Tibial nerve (tissue), 4 donors: ENCODE measurements at places on chromosomes 6 and 20.

DNA sequence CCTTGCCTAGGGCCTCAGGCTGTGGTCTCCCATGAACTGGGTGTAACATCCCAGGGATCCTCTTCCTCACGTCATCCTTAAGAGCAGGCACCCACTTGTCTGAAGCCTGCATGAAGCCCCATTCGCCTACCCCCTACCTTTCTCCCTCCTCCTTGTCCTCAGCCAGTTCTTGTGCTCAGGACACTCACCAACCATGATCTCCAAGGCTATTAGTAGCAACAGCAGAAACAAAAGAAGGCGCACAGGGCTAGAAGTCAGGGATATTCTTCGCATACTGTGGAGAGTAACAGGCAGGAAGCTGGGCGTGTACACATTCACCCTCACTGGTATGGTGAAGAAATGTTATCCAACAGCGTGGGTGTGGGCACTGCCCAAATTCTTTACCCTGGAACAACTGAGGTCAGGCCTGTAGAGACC, 7.3 kb downstream of the RAET1E start:
- DNase-seq: no peak

DNA sequence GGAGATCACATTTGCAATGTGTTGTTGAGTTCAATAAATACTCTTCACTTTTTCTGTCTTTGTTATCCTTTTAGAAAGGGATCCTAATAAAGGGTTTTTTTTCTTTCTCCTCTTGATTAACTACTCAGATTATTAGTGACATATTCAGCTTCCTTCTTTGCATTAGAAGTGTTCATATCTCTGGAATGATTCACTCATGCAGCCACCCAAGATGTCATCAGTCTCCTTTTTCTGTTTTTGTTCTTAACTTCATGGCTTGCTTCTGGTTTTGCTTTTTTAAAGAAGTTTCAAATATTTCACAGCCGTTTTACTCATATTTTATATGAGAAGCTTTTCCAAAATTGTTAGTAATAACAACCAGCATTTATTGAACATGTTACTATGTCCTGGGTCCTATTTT, 187.6 kb downstream of the TMEM242 start:
- no peak for DNase-seq

DNA sequence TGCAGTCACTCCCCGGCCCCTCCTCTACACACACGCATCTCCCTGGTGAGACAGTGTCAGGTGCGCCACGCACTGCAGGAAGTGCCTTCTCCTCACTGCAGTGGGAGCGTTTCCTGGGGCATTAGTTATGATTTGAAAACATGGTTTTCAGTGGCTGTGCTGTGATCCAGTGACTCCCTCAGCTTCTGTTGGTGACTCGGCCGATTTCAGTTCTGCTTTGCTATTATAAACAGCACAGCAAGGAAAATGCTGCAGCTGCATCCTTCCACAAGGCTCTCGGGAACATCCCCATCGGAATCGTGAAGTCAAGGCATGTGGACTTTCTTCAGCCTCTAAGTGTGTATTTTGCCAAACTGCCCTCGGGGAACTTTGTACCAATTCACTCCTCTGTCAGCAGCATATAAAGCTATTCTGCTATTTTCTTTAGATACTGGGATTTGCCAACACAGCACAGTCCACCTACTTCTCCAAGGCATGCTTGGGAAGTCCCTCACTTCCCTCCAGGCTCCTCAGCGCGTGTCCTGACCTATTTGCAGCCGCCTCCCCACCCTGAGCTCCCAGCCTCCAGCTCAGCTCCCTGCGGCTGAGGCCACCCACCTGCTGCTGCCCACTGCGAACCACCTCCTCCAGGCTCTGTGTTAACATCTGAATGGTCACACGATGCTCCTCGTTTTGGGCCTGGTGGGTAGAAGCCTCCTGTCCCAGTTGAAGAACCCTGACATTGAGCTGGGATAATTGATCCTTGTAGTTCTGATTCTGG, 54.5 kb downstream of the GINS1 start:
- DNase-seq: peak; percentile 15

DNA sequence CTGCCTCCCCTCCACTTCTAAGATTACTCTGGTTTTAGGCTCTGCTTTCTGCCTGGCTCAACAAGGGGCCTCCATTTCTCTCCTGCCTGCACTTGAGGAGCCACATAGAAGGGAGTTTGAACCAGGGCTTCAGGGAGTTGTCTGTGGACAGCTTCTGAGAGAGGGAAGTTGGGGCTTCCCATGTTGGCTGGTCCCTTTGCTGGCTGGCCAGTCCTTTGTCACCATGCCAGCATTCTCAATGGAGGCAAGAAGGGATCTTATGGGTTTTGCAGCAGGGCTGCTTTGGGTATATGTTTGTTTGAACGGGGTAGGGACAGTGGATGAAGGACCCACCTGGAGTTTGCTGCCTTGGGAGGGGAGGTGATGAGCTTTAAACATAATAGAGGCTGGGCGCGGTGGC, 124.9 kb downstream of the CARMIL1 start:
- DNase-seq: no peak

DNA sequence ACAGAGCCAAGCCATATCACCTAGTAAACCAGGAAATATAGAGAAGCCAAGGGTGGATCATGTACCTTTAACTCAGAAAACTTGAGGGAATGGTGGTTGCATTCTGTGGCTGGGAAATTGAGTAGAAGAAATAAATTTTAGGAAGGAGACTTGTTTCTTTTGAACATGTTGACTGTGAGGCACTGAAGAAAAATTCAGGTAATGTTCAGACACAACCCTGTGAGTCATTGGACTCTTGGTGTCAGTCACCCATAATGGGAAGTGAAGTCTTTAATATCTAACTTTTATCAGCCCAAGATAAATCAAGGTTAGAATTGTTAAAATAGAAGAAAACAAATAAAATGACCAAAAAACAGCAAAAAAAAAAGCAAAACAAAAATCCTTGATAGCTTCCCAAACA, 98.8 kb upstream of the GRIK2 start:
- no peak for DNase-seq

DNA sequence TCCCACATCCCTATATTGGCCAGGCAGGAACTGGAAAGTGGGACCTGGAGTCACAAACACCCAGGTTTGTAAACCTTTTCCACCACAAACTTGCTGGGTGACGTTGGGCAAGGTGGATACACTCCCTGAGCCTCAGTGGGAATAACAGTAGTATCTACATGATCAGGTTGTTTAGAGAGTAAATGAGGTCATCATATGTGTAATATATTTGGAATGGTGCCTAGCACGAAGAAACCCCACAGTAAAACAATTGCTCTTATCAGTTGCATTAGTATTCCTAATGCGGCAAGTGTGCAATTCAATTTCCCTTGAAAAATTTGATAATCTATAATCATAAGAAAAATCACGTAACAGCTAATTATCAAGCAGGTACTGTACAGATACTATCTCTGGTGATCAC, 51.9 kb downstream of the HIVEP2 start:
- DNase-seq: no peak

DNA sequence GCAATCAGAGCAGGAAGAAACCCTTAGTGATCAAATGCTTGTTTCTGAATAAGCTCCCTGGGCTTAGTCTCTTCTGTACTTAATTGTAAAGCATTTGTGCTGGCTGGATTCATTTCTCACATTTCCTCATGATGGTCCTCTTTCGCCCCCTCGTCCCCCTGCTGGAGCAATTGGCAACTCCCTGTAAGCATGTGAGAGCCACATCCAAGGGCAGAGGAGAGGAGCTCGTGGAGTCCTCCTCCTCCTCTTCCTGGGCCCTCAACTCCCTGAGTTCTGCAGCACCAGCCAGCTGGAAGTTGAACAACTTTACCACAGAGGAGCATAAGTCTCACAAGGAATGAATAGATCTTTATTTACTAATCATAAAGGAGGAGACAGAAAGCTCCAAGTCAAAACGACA, 12.6 kb downstream of the ANKEF1 start:
- no peak for DNase-seq

- DNase-seq: no peak
Measured at GRCh38 chr6:25369036-25369432, 89.9 kb downstream of the CARMIL1 start.

GRCh38 chr20:58944610-58945009, 36.4 kb upstream of the NELFCD start:
- no peak for DNase-seq

DNA sequence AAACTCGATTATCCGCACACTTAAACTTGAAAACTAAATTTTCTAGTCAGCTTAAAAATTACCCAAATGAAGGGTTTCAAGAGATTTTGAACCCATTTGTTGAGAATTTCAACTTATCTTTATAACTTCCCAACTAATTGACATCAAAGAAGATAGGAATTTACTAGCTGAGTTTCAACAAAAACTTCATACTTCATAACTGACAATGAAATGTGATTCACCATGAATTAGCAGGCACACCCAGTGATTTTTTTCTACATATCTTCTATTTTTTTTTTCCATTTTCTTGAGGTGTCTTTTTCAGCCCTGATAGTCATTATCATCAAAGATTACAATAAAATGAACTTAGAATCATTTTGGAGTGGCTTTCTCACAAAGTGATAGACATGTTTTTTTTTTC, 26.7 kb downstream of the TNFAIP3 start:
- DNase-seq: no peak

- no peak for DNase-seq
Measured at GRCh38 chr6:53581173-53581773, 36.4 kb upstream of the GCLC start.

GRCh38 chr6:149508485-149508884, 23.7 kb upstream of the ZC3H12D start:
- DNase-seq: no peak

DNA sequence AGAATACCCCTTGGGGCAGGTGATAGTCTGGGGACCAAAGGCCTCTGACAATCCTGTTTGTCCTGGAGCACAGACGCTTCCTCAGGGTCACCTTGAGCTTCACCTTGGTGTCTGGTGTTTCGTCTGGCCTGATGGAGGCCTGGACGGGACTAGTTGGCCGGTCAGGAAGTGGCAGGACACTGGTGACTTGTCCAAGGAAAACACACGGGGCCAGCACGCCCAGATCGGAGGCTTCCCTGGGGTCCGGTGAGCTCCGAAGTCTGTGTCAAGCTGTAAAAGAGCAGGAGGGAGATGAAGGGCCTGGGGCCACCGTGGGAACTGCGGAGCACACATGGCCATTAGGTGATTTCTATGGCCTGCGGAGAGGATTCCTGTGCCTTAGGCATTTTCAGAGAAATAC, 67.9 kb downstream of the SMOC2 start:
- DNase-seq: no peak

- DNase-seq: no peak
Measured at GRCh38 chr6:159984268-159984786, 15.4 kb downstream of the IGF2R start.

GRCh38 chr6:56187686-56188085, 59.7 kb downstream of the COL21A1 start:
- no peak for DNase-seq

GRCh38 chr6:43668151-43669028, 19.2 kb downstream of the MRPS18A start:
- DNase-seq: no peak

- DNase-seq: no peak
Measured at GRCh38 chr6:32058511-32058963, 20.3 kb downstream of the CYP21A2 start.

DNA sequence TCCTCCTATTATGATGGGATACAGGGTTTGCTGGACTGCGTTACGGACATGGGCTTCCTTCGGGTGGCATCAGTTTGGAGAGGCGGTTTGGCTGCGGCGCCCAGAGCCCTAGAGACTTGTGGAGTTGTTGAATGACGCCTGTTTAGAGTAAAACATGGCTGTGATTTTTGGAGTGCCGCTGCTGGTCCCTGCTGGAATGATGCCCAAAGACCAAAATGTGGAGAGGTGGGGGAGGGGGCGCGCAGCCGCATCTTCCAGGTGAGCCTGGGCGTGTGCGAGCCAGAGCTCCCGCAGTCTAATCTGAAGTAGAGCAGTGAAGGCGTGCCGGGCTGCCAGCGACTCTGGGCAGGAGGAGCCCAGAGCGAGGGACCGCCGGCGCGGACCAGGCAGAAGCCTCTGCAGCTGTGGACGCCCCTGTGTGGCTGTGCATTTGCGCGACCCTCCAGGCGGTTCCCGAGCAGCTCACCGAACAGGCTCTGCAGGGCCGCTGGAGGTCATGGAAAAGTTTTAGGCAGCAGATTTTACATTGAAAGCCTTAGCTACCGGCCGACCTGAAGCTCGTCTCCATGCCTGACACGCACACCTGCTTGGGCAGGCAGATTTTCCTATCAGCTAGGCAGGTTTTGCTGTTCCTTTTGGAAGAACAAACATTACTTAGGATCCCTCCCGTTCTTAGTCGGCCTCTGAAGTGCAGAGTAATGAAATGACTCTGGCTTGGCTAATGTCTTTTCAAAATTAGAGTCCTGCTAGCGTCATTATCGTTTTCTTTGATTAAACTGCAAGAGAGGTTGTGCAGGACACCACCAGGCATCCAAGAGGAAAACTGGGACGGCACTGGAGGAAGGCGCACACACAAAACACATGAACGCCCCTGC, 298.2 kb downstream of the PHACTR1 start:
- no peak for DNase-seq

DNA sequence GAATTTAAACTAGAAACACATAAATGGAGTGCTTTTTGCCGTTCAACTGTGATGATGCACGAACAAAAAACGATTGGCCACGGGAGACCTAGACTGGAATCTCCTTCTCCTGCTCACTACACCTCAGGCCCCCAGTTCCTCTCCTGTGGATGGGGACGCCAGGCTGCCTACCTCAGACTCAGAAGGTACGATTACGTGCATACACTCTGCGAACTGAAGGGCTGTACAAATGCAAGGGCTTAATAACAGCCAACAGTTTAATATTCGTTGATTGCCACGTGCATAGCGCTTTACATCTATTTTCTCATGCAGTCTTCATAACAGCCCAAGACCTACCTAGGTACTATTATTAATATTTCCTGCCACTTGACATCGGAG, 495 bp upstream of the ARMC2 start:
- DNase-seq: no peak

DNA sequence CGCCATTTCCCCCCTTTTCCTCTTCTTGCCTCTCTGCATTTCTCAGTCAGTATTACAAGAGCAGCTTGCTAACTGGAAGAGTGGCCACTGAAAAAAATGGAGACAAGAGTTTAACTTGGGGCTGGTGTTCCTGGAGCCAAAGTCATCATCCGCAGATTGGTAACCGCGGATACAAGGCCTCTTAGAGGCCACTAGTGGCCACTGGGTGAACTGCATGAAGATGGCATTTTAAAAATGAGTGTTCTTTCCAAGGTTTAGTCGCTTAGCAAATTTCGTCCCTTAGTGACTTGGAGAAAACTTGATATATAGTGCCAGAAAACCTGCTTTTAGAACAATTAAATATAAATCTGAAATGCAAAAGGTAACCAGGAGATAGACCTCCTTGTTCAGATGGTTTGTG, 4.8 kb downstream of the F13A1 start:
- peak; percentile 34 for DNase-seq
